ENCODE measurements at places on chromosomes 6 and 20.

GRCh38 chr6:15730442-15730841, 67.6 kb upstream of the DTNBP1 start:
- no peak for DNase-seq

GRCh38 chr6:139027620-139028182, 844 bp upstream of the ABRACL start:
- peak; percentile 82 for DNase-seq

DNA sequence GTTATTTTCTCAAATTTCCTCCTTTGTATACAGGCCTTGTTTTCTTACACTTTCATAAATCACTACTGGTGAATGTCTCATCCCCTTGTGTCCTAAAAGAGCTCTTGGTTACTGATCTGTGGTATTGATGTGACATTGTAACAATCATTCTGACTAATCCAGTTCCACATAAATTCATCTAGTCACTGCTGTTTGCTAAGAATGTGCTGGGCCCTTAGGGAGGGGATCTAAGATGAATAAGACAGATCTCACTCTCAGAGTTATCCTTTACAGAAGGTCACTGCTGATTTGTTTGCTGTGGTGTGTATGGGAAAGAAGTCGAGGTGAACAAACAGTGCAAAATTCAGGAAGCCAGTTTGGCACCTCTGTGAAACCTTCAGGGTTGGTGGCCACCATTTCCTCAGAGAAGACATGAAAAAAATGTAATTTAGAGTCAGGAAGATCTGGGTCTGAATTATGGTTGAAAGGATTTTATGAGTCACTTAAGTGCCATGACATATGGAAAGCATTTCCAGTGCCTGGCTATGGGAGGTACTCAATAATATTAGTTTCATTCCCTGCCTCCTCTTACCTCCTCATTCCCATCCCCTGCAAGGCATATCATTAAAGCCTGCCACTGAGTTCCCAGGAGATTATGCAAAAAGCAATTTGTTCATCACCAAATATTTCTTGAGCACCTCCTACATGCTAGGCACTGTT, 121.8 kb downstream of the COL9A1 start:
- no peak for DNase-seq

DNA sequence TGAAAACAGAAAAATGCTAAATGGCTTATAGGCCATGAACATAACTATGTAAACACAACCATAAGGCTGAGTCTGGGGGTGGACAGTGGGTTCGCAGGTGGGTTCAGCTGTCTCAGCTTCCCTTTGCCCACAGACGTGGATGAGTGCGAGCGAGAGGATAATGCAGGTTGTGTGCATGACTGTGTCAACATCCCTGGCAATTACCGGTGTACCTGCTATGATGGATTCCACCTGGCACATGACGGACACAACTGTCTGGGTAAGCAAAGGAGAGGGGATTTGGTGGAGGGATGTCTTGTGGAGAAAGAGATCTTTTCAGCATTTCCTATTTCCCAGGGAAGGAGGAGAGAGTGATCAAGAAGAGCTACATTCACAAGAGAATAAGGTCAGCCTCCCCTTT, 14.7 kb downstream of the SCUBE3 start:
- peak; percentile 50 for DNase-seq

DNA sequence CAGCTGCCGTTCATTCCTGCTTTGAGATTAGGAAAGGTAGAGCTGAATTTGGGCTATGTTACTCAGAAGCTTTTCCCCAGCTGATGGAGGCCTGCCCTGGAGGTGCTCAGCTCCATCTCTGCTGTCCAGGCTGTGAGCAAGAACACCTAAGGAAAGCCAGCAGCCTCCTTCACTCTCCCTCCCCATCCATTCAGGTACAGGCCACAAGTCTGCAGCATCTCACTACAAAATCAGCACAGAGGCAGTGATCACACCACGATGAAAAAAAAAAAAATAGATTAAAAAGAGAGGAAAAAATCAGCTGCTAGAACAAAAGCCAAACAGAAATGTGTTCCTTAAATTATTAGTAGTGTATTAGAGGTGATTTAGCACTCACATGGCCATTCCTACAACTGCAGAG, 515.0 kb downstream of the CDH26 start:
- DNase-seq: no peak

DNA sequence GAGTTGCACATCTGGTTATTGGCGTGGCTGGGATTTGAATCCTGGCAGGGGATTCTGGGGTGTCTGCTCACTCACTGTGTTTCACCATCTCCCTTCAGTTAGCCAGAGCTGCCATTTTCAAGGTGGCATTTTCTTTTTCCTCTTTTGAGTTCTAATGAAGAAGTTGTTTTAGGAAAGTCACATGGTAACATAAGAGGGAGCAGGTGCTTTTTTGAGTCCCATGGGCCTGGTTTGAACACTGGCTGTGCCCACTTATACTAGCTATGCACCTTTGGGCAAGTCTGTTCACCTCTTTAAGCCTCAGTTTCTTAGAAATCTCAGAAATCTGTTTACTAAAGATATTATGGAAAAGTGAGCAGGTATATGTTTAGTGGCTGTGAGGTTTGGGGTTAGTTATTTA, 39.6 kb downstream of the ANKS1A start:
- no peak for DNase-seq

DNA sequence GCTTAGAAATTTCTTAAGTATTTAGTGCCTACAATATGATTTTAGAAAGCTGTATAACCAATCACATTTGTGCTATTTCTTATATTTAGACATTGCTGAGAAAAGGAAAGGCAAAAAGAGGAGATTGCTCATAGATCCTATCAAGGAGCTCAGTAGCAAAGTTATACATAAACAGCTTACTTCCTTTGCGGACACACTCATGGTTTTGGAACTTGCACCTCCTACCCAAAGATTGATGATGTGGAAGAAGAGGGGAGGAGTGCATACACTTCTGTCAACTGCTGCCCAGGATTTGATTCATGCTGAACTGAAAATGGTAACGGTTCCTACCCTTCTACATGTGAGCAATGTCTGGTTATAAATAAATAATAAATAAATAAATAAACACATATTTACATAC, 16.7 kb downstream of the RAD21L1 start:
- DNase-seq: no peak

DNA sequence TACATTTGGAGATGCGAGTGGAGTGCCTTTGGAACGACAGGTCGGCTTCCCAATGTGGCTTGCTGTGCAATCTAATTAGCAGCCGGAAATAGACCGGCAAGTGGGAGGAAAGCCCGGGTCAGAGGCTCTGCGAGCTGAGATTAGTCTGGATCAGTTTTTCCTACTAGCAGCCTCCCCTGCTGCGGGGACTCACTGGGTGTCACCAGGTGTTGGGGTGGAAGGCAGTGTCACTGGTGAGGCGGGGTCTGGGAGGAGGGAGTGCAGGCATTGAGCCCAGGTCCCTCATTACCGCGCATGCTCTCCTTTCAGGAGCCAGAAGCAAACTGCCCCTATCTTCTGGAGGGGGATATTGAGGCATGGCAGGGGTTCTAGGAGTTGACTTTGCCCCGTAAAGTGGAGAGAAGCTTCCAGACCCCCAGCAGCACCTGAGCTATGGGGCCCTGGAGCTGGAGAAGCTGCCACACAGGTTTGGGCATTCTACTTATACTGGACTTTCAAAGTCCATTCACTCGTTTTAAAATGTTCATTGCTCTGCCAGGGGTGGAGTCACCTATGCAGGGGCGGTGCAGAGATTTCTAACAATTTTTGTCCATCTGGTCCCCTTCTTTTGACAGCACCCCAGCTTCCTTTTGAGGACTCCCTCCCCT, 11.0 kb downstream of the SULF2 start:
- no peak for DNase-seq

DNA sequence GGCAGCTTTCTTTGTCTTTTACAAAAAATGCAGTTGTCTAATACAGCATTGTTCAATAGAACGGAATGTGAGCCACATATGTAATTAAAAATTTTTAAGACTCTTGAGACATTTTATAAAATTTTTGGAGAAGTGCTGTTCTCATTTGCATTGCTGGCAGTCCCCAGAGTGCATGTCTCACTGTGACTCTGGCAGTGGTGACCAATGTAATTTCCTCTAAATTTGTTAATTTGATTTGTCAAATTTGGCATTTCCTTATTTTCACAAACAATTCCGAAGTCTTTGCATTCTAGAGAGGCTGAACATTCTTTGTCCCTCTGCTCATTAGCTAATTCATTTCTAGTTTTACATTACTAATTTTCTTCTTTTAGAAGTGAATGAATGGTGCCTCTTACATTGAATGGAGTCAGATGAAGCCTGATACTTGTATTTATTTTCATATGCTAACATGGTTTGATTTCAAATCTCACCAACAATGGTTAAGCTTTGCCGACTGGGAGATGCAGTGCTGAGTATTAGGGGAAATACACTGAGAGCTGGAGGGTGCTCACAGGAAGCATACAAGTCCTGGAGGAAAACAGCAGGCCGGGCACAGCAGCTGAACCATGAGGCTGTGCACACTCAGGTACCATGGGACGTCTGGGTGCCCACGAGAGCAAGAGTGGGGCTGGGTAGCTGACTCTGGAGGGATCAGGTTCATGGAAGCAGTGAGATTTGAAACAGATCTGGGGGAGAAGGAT, 68.5 kb upstream of the ARMC2 start:
- DNase-seq: no peak

GRCh38 chr20:51486197-51487005, 56.1 kb downstream of the NFATC2 start:
- DNase-seq: no peak

DNA sequence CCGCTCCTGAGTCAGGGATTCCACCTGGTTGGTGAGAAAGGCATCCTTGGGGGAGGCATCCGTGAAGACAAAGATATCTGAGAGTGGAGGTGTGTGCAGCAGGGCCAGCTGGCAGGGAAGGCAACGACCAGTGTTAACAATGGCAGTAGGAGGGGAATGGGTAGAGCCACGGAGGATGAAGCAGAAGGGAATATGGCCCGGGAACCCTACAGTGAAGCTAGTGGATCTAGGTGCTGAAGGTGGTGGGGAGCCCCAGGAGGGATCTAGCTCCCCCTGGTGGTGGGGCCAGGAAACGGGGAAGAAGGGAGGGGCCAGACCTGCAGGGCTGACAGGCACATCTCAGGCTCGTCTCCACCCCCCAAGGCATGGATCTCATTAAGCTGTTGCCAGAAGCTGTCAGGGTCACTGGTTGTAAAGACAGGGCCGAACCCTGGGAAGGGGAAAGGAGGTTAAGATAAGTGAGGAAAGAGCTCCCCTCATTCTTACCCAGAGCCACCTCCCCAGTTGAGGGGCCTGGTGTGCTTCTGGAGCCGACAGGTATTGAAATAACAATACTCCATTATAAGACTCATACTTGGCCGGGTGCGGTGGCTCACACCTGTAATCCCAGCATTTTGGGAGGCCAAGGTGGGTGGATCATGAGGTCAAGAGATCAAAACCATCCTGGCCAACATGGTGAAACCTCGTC, 7.3 kb downstream of the VWA7 start:
- DNase-seq: peak; percentile 89

- no peak for DNase-seq
Observed at GRCh38 chr20:10654250-10654610, 19.6 kb downstream of the JAG1 start.

DNA sequence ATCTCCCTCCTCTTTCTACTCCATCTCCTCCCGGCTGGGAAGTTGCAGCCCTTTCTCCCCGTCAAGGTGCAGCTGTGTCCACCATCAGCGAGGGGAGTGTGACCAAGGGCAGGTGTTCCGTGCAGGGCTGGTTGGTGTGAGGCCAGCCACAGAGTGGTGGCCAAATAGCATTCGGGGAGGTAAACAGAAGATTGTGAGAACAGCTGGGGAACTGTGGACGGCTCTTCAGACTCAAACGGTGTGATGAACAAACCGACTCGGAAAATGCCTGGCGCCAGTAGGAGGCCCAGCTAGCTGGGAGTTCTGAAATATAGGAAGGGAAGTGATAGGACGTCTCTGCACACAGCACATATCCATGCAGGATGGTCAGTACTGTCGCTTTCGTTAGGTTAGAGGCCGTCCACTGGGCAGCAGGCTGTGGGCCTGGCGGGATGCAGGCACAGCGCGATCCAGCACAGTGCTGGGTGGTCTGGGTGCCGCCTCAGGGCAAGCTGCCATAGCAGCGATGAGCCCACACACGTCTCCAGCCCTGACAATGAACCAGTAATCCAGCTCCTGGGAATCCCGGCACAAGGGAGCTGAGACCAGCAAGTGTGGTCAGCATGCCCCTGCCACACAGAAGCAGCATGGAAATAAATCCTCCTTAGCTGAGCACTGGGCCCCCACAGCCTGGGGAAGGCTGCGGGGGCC, 258.1 kb downstream of the TAF4 start:
- no peak for DNase-seq

DNA sequence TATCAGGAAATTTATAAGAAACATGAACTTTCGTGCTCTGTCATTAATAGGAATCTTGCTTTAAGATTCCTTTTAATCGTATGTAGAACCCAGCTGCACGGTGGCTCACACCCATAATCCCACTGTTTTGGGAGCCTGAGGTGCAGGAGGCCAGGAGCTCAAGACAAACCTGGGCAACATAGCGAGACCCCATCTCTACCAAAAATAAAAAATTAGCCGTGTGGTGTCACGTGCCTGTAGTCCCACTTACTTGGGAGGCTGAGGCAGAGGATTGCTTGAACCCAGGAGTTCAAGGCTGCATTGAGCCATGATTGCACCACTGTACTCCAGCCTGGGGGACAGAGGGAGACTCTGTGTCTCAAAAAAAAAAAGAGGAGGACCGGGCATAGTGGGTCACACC, 7.4 kb downstream of the PTPRA start:
- no peak for DNase-seq

DNA sequence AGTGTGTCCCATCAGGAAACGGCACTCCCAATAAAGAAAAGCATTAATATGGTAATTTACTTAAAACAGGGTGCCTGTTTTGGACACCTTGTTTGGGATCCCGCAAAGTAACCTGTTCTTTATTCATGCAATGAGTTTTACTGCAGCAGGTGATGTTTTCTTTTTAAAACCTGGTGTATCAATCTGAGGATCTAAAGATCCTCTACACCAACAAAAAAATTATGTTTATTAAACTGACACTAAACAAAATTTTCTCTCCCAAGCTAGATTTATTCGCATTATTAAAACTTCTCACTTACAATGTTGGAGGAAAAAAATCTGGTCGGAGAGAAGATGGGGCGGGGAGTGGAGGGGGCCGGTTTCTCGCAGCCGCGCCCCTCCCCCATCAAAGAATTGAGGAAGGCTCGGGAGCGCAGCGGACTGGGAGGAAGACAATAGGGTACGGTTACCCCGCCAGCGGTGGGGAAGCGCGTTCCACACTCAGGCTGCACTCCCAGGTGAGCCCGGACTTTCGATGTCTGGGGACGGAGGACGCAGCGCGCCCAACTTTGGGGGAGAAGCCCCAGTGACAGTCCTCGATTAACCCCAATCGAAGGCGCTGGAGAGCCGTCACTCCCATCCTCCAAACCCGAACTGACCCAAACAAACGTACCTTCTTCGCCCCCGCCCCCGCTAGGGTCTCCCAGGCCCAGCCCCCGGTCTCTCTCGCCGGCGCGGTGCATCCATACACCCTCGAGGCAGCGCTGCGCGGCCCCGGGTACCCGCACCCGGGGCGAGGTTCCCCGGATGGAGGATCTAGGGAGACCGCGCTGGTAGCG, 1.3 kb downstream of the CD24 start:
- DNase-seq: peak; percentile 62

GRCh38 chr20:15654208-15654649, 919.0 kb downstream of the KIF16B start:
- DNase-seq: peak; percentile 82

- peak; percentile 85 for DNase-seq
Observed at GRCh38 chr6:84773431-84774156, 9.2 kb upstream of the TBX18 start.

- no peak for DNase-seq
Observed at GRCh38 chr6:34096814-34097213, 49.1 kb downstream of the GRM4 start.

All from DMS53 (cell line).